T-cell (primary cell): ENCODE measurements at places on chromosomes 5 and 9. TPM values are rescaled to one million over a fixed set of nuclear protein-coding genes. Genes with fewer than 3 reads are reported as not detected.
A peak's percentile ranks its signal among the peaks of the same experiment; 100 is the strongest.

The GFI1B gene
- 0.18 TPM for total RNA-seq

The F2RL2 gene
- total RNA-seq: not detected

The FAM169A gene
- 12.5 TPM for total RNA-seq

The RNF183 gene
- not detected for total RNA-seq

The SOHLH1 gene
- not detected for total RNA-seq

The SLC4A9 gene
- total RNA-seq: not detected

The CDH12 gene
- not detected for total RNA-seq

GRCh38 chr9:94802793-94803192, 76.3 kb downstream of the AOPEP start:
- H3K27me3 ChIP-seq: no peaks in the 10 kb centered on the region
- H3K4me1 ChIP-seq: no peaks in the 10 kb centered on the region
- H3K36me3 ChIP-seq: no peaks in the 10 kb centered on the region
- H3K27ac ChIP-seq: no peak overlapping the region
- no peak overlapping the region for H3K4me3 ChIP-seq

DNA sequence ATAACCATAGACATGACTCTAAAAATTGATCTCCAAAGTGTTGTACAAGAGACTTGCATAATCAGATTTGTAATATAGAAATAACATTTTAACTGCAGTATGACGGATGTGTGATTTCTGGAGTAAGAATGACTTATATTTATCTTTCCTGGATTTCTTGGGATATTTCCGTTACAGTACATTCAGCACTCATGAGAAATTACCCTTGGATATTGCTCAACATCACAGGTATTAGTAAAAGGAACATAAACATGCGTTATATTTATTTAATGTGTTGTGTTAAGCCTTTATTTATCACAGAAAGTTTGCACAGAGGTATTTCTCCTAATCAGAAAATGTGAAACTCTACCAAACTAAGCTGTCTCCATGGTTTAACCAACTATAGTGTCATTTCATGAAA, 1823.9 kb upstream of the C9orf72 start:
- H3K36me3 ChIP-seq: no peaks in the 10 kb centered on the region
- H3K27me3 ChIP-seq: no peaks in the 10 kb centered on the region
- H3K27ac ChIP-seq: no peak overlapping the region
- H3K4me1 ChIP-seq: no peaks in the 10 kb centered on the region
- H3K4me3 ChIP-seq: no peak overlapping the region

- no peaks in the 10 kb centered on the region for H3K4me1 ChIP-seq
- no peak for DNase-seq
- H3K36me3 ChIP-seq: no peaks in the 10 kb centered on the region
- peaks cover 52% of the 10 kb centered on the region for H3K27me3 ChIP-seq
- no peak overlapping the region for H3K4me3 ChIP-seq
These were observed 4.8 kb upstream of the GFI1B start for GRCh38 chr9:132973713-132974112.

DNA sequence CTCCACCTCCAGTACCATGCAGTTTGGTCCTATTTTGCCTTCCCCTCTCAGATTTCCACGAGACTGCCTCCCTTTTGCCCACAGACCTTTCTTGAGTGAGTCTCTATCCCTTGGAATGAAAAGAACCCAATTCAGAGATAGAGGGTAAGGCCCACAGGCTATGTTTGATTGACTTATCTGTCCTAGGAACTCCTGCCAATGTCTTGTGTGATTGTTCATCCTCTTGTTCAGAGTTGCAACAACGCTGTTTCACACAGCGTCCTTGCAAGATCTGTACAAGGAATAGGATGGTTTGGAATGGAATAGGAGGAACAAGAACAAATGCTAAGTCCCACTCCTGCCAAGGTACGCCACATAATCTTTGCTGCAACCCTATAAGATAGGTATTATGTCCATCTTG, 142.2 kb upstream of the ABCA1 start:
- no peaks in the 10 kb centered on the region for H3K36me3 ChIP-seq
- DNase-seq: no peak
- H3K27ac ChIP-seq: no peak overlapping the region
- H3K4me1 ChIP-seq: no peaks in the 10 kb centered on the region

GRCh38 chr5:141875022-141875740, 3.0 kb downstream of the PCDH1 start:
- no peak overlapping the region for H3K27ac ChIP-seq
- no peak overlapping the region for H3K4me3 ChIP-seq
- H3K36me3 ChIP-seq: no peaks in the 10 kb centered on the region
- H3K4me1 ChIP-seq: peaks cover 10% of the 10 kb centered on the region
- H3K27me3 ChIP-seq: peaks cover 72% of the 10 kb centered on the region

DNA sequence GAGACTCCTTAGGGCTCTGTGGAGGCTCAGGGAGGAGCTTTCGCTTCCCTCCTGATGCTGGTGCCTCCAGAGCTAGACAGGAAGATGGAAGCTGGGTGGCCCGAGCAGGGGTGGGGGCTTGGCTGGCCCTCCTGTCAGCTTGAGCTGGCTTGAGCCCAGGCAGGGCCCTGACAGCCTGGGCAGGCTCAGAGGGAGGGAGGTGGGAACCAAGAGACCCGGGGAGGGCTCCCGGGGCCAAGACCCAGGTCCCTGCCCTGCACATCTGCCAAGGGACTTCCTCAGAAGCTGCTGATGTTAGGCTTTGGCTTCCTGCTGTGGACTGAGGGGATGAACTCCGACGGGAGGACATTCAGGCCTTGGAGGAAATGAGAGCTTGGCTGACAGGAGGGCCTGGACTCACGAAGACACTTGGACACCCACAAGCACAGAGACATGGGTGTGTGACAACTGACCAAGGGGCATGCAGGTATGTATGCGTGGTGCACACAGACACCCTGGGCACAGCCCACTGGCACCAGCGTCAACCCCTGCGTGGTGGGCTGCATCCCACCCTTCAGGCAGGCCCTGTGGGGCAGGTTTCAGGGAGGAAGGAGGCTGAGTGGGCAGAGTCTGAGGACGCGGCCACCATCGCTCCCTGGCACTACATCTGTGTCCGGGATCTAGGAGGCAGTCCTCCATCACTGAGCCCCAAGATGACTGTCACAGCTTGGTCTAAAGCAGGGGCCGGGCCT, 1.7 kb upstream of the LTC4S start:
- no peak overlapping the region for H3K4me3 ChIP-seq
- peaks cover 34% of the 10 kb centered on the region for H3K4me1 ChIP-seq
- no peaks in the 10 kb centered on the region for H3K36me3 ChIP-seq

DNA sequence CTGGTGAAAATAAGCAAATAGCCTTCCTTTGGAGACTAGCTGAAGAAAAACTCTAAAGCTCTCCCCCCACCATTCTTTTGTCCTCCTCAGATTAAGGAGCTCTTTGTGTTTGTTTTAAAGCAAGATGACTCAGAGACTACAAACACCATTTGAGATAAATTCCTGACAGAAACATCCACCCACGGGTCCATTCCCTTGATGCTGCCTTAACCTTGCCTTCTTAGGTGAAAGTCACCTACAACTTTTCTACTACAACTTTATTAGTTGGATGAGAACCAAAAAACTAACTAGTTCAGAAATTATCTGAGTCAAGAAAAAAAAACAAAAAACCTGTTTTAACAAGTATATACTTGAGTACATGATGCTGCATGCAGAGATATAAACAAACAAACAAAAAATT, 831.1 kb downstream of the NR2F1-AS1 start:
- no peaks in the 10 kb centered on the region for H3K27me3 ChIP-seq
- no peaks in the 10 kb centered on the region for H3K36me3 ChIP-seq
- no peak overlapping the region for H3K27ac ChIP-seq
- no peak overlapping the region for H3K4me3 ChIP-seq
- no peak for DNase-seq

DNA sequence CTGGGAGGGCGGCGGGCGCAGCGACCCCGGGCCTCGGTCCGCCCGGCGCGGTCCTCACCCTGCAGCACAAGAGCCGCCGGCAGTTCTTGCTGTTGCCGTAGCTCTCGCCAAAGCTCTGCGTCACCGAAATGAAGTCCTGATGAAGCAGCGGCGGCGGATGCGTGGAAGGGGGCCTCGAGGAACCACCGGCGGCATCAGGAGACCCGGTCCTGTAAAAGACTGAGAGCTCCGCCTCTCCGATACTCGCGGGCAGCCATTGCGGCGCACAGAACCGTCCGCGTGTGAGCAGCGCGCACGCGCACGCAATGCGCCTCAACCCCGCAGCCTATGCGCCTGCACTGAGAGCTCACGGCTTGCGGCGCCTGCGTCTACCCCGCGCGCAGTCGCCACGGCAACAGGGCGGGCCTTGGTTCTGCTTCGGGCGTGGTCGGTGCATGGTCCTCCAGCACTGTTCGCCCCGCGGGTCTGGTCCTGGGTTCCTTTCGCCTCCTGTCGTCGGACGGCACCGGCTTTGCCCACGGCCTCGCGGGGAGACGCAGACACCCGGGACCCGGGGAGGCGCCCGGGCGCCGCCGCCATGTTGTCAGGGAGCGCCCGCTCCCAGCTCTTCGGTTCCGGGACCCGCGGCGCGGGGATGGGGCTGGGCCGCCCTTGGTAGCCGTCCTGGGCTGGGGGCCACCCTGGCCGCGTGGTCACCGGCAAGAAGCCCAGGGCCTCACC, 9.3 kb upstream of the GRIN1 start:
- peak; percentile 81 for DNase-seq
- H3K27ac ChIP-seq: peak overlapping the region; percentile 67
- peak overlapping the region; percentile 55 for H3K4me3 ChIP-seq
- H3K4me1 ChIP-seq: peaks cover 22% of the 10 kb centered on the region
- H3K36me3 ChIP-seq: no peaks in the 10 kb centered on the region

- no peaks in the 10 kb centered on the region for H3K4me1 ChIP-seq
- H3K4me3 ChIP-seq: no peak overlapping the region
- no peak for DNase-seq
- H3K27ac ChIP-seq: no peak overlapping the region
- no peaks in the 10 kb centered on the region for H3K27me3 ChIP-seq
- H3K36me3 ChIP-seq: peaks cover 95% of the 10 kb centered on the region
These were observed 73.6 kb downstream of the DOCK2 start for GRCh38 chr5:169710675-169711074.

GRCh38 chr5:3023656-3024055, 272.2 kb upstream of the IRX2 start:
- DNase-seq: no peak
- H3K27ac ChIP-seq: no peak overlapping the region
- no peaks in the 10 kb centered on the region for H3K36me3 ChIP-seq
- no peak overlapping the region for H3K4me3 ChIP-seq
- H3K4me1 ChIP-seq: no peaks in the 10 kb centered on the region

- no peak overlapping the region for H3K4me3 ChIP-seq
- no peak for DNase-seq
- no peaks in the 10 kb centered on the region for H3K36me3 ChIP-seq
These were observed 120.5 kb downstream of the NPR3 start for GRCh38 chr5:32831624-32832023.

- H3K4me3 ChIP-seq: no peak overlapping the region
- no peaks in the 10 kb centered on the region for H3K27me3 ChIP-seq
- H3K4me1 ChIP-seq: no peaks in the 10 kb centered on the region
- H3K27ac ChIP-seq: no peak overlapping the region
- no peak for DNase-seq
These were observed 3.9 kb downstream of the EXOC3 start for GRCh38 chr5:446883-447263.

- H3K27me3 ChIP-seq: no peaks in the 10 kb centered on the region
- H3K4me3 ChIP-seq: no peak overlapping the region
- no peaks in the 10 kb centered on the region for H3K4me1 ChIP-seq
- no peak for DNase-seq
These were observed 27.1 kb downstream of the TMEM267 start for GRCh38 chr5:43456556-43456955.

DNA sequence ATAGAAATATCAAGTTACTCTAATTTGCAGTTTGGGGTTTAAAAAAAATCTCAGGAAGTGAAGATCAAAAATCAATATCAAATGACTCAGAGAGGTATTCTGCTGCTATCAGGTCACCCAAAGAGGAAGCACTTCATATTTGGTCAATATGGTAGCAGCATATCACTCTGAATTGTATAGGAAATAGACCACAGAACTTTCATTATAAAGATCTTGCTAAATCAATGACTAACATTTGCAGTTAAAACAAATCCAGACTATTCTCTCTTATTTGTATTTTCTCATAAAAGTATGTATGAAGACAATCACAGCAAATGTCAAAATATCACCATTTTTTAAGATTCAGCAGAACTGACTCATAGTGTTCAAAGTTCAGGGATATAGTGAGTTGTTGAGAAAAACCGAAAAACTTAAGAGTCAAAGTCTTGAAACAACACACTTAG, 105.8 kb upstream of the PCSK1 start:
- no peak for DNase-seq
- no peaks in the 10 kb centered on the region for H3K36me3 ChIP-seq
- H3K27ac ChIP-seq: peak overlapping the region; percentile 30
- H3K27me3 ChIP-seq: no peaks in the 10 kb centered on the region
- H3K4me1 ChIP-seq: peaks cover 11% of the 10 kb centered on the region
- no peak overlapping the region for H3K4me3 ChIP-seq

DNA sequence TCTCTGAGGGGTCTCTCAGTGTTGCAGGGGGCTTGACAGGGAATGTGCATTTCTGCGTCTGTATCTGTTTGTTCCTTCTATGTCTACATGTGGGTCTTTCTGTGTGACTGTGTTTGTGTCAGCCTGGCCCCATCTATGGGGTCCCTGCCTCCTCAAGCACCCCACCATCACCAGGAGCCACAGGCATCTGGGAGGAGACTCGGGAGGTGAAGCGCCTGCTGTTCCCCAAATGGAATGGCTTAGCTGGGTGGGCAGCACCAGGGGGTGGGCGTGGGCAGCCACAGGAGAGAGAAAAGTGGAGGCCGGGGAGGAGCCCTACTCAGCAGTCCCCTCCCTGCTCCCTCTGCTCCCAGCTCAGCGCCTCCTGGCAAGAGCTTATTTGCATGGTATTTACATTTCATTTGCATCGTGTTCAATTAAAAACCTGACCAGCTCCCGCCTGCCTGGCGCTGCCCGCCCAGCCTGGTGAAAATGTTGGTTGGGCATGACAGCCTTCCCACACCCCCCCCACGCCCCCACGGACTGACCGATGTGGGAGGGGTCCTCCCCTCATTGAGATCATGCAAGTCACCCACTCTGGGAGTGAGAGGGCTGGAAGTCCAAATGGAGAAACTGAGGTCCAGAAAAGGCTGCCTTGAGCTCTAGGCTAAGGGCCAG, 50.5 kb downstream of the CXXC5 start:
- H3K4me1 ChIP-seq: peaks cover 38% of the 10 kb centered on the region
- DNase-seq: no peak
- H3K27me3 ChIP-seq: peaks cover 68% of the 10 kb centered on the region
- H3K4me3 ChIP-seq: no peak overlapping the region

GRCh38 chr9:15475923-15476536, 34.7 kb downstream of the PSIP1 start:
- H3K4me3 ChIP-seq: no peak overlapping the region
- H3K36me3 ChIP-seq: peaks cover 59% of the 10 kb centered on the region
- no peaks in the 10 kb centered on the region for H3K27me3 ChIP-seq
- no peak for DNase-seq
- H3K4me1 ChIP-seq: no peaks in the 10 kb centered on the region

- no peak overlapping the region for H3K4me3 ChIP-seq
- no peak overlapping the region for H3K27ac ChIP-seq
These were observed 51.9 kb downstream of the COL27A1 start for GRCh38 chr9:114207034-114207810.

- H3K4me3 ChIP-seq: no peak overlapping the region
- no peak overlapping the region for H3K27ac ChIP-seq
- H3K27me3 ChIP-seq: no peaks in the 10 kb centered on the region
These were observed 95.5 kb downstream of the CAMSAP1 start for GRCh38 chr9:135811801-135812200.
